ENCODE measurements at places on chromosomes 4 and X.
A peak's percentile ranks its signal among the peaks of the same experiment; 100 is the strongest.

DNA sequence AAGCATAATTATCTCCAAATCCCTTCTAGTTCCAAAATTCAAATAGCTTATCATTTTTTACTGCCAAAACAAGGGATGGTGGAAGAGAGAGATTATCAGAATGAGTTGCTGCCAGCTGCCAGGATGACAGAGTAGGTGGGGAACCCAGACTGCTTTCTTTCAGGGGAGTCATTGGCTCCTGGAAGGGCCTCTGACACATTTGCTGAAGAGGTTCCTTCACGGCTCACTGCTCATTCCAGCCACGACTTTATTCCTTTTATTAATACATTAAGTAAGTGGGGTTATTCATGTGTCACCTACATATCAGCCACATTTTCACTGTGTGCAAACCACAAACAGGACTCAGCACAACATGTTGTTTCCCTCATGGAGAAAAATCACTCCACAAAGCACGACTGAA lies 12.7 kb upstream of the SMIM43 start:
- no peak for DNase-seq

DNA sequence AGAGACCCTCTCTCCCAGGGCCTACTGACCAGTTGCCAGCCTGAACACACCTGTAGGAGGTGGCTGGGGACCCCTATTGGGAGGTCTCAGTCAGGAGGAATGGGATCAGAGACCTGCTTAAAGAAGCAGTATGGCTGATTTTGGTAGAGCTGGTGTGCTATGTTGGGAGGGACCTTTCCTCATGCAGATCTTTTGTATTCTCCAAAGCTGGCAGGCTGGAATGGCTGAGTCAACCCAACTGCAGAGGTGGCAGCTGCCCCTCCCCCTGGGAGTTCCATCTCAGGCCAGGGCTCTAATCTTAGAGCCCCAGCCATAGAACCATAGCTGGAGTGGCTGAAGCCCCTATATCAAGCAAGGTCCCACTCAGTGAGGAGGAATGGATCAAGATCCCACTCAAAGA lies 279.3 kb upstream of the BMP3 start:
- no peak for DNase-seq

DNA sequence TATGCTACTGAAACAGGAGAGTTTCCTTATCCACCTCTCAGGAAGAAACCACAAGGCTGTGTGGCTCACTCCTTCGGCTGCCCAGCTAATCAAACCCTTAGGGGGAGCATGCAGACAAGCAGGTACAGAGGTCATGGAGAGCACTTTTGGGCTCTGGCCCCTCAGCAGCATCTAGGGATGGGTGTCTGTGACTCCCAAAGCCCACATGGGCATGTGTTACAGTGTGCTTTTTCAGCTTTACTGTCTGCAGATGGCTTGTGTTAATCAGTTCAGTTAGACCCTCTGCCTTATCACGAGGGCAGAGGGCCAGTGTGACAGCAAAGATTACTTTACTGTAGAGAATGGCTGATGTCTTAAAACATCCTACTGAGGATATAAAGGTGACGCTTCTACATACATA lies 447.4 kb downstream of the PCDH10 start:
- DNase-seq, result no peak

DNA sequence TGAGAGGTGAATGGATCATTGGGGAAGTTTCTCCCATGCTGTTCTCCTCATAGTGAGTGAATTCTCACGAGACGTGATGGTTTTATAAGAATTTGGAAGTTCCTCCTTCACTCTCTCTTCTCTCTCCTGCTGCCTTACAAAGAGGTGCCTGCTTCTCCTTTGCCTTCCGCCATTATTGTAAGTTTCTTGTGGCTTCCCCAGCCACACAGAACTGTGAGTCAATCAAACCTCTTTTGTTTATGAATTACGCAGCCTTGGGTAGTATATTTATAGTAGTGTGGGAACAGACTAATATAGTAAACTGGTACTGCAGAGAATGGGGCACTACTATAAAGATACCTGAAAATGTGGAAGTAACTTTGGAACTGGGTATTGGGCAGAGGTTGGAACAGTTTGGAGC lies 7.8 kb upstream of the CTAG2 start:
- DNase-seq, result no peak

GRCh38 chr4:67885762-67886161 lies 2.0 kb upstream of the TMPRSS11D start:
- no peak for DNase-seq

DNA sequence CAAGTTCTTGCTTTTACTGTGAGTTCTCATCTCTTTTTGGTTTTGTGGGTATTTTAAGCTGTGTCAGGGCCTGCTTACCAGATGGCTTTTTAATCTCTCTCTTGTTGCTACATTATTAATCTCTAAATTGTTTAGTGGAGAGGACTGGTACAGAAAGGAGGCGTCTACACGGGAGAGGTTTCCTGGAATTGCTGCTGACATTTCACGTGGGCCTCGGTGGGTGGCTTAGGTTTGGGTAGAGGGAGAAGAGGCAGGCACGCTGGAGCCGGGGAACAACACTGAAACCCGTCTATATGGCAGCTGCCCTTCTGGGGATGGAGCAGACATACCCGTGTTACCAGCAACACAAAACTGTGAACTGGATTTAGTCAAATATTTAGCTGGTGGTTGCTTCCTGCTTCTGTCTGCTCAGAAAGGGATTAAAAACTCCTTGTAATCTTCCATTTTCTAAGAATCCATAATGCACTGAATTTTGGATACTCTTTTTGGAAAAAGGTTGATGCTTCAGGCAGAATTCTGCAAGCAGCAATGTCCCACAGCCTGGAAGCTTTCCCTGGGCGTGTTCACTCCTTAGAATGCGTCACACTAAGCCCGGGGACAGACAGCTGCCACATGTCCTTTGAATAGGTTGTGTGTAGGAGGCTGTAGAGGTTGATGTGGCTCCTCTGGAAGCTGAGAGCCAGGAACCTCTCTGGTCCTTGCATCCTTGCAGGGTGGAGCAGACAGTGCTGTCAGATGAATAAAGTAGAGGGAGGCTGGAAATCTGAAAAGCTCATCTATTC lies 199.8 kb upstream of the GATB start:
- DNase-seq, result no peak

DNA sequence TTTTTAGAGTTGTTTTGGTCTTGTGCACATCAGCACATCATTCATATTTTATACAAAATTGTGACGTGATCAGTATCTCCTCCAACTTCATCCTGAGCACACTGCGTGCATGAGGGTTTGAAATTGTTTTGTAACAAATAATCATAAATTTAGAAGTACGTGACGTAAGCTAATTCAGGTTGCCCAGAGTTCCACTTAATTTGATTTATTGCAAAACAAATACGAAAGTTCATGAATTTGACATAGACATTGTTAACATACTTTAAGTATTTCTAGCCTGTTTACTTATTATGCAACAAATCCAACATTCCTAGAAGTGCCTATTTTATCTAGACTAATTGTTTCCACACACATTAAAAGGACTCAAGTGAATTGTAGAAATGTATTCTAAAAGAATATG lies 48.3 kb downstream of the MAP7D3 start:
- DNase-seq, result no peak

DNA sequence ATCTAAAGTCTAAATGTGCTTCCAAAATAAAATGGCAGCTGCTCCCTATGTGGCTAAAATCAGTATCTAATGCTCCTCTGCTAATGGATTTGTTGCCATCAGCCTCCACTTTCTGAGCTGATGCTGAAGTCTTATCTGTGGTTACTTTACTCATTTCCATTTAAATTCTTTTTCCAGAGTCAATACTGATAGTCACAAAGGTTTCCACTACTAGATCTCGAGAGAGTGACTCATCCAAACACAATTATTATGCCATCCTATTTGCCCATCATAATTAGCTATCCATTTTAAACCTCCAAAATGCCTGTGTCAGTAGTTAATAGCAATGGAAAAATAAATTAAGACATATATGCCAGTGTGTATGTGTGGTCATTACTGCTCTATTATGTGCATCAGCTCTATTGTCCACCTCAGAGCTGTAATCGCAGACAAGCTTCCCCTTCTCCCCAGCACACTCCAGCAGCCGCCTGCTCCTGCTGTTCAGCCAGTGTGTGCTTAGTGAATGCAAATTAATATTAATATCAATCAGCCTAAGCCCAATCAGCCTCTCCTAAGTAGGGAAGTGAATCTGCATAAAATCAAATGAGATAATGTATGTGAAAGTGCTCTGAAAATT lies 199.8 kb upstream of the ZIC3 start:
- no peak for DNase-seq

- DNase-seq, result no peak
Observed at GRCh38 chr4:13496605-13497004, 12.5 kb upstream of the RAB28 start.

DNA sequence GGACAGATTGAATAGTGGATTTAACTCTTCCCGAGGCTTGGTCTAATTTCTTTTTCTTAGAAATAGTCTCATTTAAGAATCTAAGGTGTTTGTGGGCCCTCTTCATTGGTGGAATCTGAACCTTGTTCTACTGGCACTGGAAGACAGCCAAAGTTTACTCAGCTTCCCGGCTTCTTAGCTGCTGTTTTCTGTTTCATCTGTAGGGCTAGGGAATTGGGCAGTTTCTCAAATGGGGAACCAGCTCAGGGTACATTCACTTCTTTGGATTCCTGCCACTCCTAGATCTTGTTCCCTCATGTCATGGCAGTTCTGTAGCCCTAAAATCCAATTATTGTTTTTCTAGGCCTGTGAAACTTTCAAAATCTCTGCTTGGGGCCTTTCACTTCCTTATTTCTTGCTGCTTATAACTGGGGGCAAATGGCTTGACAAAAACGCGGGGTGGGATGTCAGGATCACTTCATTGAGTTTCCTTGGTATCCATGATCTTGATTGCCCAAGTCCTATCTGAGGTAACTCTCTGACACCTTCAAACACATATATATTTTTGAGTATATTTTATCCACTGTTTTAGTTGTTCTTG lies 985.0 kb downstream of the C4orf33 start:
- DNase-seq, result no peak

GRCh38 chr4:132383571-132384199 lies 765.4 kb upstream of the PCDH10 start:
- DNase-seq, result no peak

GRCh38 chr4:33467291-33467690 lies 2747.1 kb downstream of the PCDH7 start:
- DNase-seq, result no peak

DNA sequence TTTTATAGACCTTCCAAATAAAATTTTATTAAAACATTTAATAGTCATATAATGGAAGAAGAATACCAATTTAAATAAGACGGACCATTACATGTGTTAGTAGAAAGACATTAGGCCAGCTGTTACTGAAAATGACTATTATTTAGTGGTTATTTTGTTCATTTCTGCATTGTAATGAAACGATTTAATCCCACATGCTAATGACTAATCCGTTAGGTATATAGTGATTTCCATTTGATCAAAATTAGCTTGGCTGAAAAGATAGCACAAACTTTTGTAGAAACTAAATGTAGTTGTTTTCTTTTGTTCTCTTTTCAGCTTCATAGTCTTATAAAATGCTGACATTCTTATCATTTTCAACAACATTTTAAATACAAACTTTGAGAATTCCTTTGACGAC lies 556.1 kb upstream of the TENM3 start:
- no peak for DNase-seq

GRCh38 chr4:81648576-81649275 lies 177.0 kb upstream of the RASGEF1B start:
- peak; percentile 74 for DNase-seq

GRCh38 chr4:98481167-98481566 lies 177.2 kb downstream of the TSPAN5 start:
- no peak for DNase-seq

DNA sequence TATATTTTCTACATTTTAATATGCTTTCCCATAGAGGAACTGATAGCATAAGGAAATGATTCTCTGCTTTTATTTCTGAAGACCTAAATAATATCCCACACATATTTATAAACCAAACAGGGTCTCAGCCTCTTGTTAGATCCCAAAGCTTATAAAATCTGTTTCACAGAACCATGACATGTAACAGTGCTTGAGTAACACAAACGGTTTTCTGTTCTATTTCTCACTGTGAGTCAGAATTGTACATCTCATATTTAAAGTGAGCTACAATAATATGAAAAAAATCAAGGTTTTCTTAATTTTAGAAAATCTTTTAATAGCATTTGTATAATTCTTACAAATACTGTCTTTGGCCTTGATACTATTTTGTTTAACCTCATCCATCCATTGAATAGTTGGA lies 51.2 kb downstream of the NR3C2 start:
- no peak for DNase-seq

GRCh38 chr4:123325241-123325681 lies 71.3 kb upstream of the SPRY1 start:
- DNase-seq, result no peak

DNA sequence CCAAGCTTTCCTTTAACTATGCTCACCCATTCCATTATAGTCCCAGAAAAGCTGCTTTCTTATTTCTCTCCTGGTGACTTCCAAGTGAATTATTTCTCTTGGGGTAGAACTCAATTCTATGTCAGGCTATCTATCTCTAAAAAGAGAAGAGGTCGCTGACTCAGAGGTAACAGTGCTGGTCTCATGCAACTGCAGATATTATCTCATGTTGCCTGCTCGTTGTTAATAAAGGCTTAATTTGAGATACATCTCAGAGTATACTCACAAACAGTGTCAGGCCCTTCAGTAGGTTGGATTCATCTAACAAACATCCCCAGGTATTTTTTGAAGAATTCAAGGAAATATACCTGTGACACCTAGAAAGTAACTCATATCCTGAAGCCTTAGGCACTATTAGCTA lies 2.7 kb downstream of the TMEM154 start:
- no peak for DNase-seq

GRCh38 chrX:41265615-41266014 lies 68.3 kb upstream of the DDX3X start:
- peak; percentile 73 for DNase-seq

GRCh38 chr4:15117270-15117946 lies 115.1 kb downstream of the CPEB2 start:
- no peak for DNase-seq

DNA sequence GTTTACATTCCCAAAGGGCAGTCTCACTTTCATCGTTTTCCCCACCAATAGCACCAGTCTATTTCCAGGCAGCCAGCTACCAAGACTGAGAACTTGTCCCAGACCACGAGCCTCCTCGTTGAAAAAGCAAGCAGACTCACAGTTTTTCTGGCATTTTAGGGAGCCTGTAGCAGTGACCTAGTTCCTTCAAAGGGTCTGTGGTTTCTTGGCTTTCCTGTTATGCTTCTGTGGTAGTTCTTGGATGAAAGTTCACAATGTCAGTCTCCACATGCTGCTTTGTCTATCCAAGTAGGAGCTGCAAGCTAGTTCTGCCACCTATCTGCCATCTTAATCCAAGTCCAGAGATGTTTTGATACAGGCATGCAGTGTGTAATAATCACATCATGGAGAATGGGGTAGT lies 151.6 kb upstream of the ZC4H2 start:
- DNase-seq, result peak; percentile 19

DNA sequence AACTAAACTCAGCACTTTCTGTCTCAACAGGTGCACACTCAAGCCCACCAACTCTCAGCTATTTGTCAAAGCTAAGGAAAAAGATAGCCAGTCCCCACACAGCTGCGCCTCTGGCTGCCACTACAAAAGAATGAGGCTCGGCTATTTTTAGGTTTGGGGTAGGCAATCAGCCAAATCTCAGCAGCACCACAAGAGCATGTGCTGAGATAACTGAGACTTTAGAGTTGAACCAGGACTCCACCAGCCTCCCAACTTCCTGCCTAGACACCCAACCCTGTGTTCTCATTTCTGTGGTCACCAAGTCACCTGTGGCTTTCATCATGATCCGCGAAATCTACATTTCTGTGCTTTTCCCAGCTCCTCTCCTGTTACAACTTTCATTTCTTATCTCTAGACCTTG lies 28.0 kb downstream of the DMD start:
- DNase-seq, result no peak
